PC-3 (cell line): ENCODE measurements at places on chromosomes 3 and 15. TPM values are rescaled to one million over a fixed set of nuclear protein-coding genes. Genes with fewer than 3 reads are reported as not detected.

- H3K36me3 ChIP-seq, result no peaks in the 10 kb centered on the region
- H3K4me3 ChIP-seq, result no peak overlapping the region
- H3K27me3 ChIP-seq, result 0 out of 2 replicates have a peak, but pooled peaks cover under 1% of the 10 kb centered on the region
- H3K4me1 ChIP-seq, result peaks cover 10% of the 10 kb centered on the region
These were observed 323.5 kb upstream of the ROPN1 start for GRCh38 chr3:124315215-124316033.

GRCh38 chr15:42578984-42579537, 3.7 kb downstream of the STARD9 start:
- DNase-seq, result no peak
- no peaks in the 10 kb centered on the region for H3K36me3 ChIP-seq
- no peak overlapping the region for H3K4me3 ChIP-seq
- no peaks in the 10 kb centered on the region for H3K27me3 ChIP-seq

The CFAP20DC gene
- 13.8 and 15.4 TPM in 2 replicates for total RNA-seq

The ZNF80 gene
- total RNA-seq, result not detected in 2 replicates

The CCNB2 gene
- total RNA-seq, result 54.3 and 61.7 TPM in 2 replicates

DNA sequence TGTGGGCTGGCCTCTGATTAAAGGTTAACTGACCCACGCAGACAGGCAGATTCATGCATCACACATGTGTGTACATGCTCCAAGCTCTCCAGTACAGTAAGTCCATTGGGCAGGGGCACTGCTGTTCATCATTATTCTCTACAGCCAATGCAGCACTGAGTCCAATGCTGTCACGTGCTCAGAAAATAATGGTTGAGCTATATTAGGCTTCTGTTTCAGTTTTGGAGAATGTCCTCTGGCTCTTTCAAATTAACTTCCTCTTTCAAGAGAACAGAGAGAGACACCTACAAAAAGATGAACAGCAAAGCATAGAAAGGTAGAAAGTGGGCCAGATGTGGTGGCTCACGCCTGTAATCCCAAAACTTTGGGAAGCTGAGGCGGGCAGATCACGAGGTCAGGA, 202.6 kb downstream of the MEX3B start:
- no peaks in the 10 kb centered on the region for H3K4me1 ChIP-seq
- no peaks in the 10 kb centered on the region for H3K36me3 ChIP-seq
- DNase-seq, result no peak
- peaks cover 17% of the 10 kb centered on the region for H3K27me3 ChIP-seq

The IFT80 gene
- total RNA-seq, result 9.1 and 9.3 TPM in 2 replicates

GRCh38 chr3:56291244-56291680, 177.0 kb downstream of the ERC2 start:
- peaks cover 20% of the 10 kb centered on the region; the same call in 1 of the 2 replicates for H3K27me3 ChIP-seq
- H3K4me3 ChIP-seq, result no peak overlapping the region
- DNase-seq, result no peak
- no peaks in the 10 kb centered on the region for H3K4me1 ChIP-seq

DNA sequence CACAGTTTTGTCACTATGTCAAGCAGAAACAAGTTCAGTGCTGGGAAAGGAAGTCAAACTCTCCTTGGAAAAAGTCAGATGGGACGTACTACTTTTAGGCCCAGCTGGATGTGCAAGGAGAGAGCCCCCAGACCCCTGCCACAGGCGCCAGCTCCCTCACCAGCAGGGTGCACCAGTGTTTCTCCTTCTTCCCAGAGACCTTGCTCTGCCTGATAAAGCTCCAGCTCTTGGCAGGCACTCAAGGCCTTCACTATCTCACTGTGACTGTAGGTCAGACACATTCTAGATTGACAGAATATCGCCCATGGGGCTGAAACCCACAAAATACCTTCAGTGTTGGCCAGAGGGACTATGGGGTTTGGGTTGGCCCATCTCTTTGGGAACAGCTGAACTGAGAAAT, 54.8 kb upstream of the CHRNB4 start:
- H3K4me3 ChIP-seq, result no peak overlapping the region
- H3K27me3 ChIP-seq, result no peaks in the 10 kb centered on the region; the same call in 1 of the 2 replicates
- H3K36me3 ChIP-seq, result no peaks in the 10 kb centered on the region
- DNase-seq, result no peak
- no peak overlapping the region for H3K27ac ChIP-seq

GRCh38 chr3:185328324-185329004, 34.5 kb upstream of the MAP3K13 start:
- peak; percentile 37 for DNase-seq
- no peaks in the 10 kb centered on the region for H3K36me3 ChIP-seq
- peak overlapping the region; percentile 49; the same call in 1 of the 2 replicates for H3K4me3 ChIP-seq
- H3K27me3 ChIP-seq, result no peaks in the 10 kb centered on the region
- H3K4me1 ChIP-seq, result peaks cover 31% of the 10 kb centered on the region

The FBXW12 gene
- not detected in 2 replicates for total RNA-seq

The CEP70 gene
- total RNA-seq, result 11.3 and 16.7 TPM in 2 replicates

DNA sequence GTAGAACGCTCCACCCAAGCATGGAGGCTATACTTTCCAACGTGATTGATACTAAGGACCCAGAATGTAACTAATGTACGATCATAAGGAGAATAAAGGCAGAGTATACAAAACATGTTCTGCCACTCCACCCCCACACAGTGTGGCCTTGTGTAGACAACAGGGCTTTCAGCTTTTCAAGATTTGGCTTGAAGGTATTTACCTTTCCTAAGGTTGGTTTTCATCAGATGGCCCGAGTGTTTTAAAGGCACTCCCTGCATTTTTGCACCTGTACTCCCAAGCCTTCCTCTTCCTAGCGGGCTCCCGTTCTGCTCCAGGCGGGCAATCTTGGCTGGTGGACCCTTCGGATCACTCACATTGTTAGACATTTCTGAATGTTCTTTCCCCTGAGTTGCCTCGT, 4.6 kb downstream of the SATB1 start:
- H3K36me3 ChIP-seq, result no peaks in the 10 kb centered on the region
- no peak overlapping the region for H3K27ac ChIP-seq
- H3K27me3 ChIP-seq, result no peaks in the 10 kb centered on the region
- H3K4me1 ChIP-seq, result peaks cover 19% of the 10 kb centered on the region
- no peak overlapping the region for H3K4me3 ChIP-seq
